Naive thymus-derived CD4-positive, alpha-beta T cell (primary cell): ENCODE measurements at places on chromosomes 5 and 9. TPM values are rescaled to one million over a fixed set of nuclear protein-coding genes. Genes with fewer than 3 reads are reported as not detected.

KIF24 gene
- total RNA-seq = 0.40 TPM

ENTPD8 gene
- not detected for total RNA-seq

NMUR2 gene
- total RNA-seq = not detected

ORM2 gene
- not detected in 2 replicates for total RNA-seq

SUSD3 gene
- total RNA-seq = 62.8 TPM

TRPM3 gene
- total RNA-seq = not detected

HTR1A gene
- total RNA-seq = not detected

CTXN3 gene
- total RNA-seq = not detected
